Activated CD4-positive, CD25-positive, alpha-beta regulatory T cell (primary cell): ENCODE measurements at places on chromosomes 5 and 9.

DNA sequence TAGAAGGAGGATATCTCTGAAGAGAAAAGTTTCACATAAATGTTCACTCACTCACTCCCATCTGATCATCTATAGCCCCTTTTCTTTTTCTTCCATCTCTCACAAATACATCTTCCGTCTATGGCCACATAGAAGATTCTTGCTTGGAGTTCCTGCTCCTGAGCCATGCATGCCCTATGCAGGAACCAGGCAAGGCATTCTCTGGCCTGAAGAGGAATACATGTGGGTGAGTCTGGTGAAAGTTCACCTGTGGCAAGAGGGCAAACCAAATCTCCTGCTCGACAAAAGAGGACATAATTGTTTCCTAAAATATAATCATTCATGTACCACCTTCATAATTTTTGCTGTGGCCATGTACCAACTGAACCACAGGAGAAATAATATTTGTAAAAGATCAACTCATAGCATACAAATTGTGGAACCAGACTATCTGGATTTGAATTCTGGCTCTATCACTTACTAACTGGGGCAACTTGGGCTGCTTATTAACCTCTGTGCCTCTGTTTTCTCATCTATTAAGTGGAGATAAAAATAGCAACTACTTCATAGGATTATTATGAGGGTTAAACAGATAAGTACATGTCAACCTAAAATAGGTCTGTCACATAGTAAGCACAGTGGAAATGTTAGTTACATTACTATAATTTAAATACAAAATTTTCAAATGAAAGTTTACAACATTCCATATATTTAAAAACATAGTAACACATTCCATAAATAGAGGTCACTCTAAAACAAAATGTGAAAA, 121.2 kb upstream of the NFIB start:
- DNase-seq, result no peak

DNA sequence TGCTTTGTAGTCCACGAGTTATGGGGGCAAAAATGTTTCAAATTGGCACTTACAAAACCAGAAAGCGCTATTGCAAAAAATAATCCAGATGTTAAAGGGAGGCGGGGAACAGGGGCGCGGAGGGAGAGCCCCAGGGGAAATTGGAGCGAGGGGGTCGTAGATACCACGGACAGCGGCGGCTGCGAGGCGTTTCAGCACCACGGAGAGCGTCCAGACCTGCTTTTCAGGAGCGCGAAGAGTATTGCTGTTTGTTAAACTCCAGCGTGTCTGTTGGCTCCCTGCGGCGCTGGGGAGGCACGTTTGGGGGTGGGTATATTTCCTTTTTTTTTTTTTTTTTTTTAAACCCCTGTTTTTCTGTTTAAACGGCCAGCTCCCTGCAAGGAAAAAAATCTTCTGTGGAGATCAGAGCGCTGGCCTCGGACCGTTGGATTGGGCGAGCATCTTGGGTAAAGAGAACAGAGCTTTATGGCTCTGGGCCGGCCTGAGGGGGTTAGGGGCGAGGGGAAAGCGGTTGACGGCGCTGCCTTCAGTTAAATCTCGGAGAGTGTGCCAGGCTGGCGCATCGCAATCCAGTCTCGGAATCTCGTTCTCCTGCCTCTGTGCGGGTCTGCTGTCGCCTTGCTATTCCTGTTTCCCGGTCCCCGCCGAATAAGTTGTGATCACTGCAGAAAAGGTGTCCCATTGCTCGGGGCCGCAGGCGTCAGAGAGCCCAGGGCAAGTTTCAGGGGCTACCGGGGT, at the start of gene GLRA1:
Gene GLRA1 (minus strand): TSS at position 288 of the 738 bp plus-strand sequence. CDS start 302 bp downstream, outside the sequence.
- peak; percentile 4 for DNase-seq

GRCh38 chr5:138274189-138274853, at the start of gene GFRA3:
GFRA3 (minus strand) TSS chr5:138274621; CDS start chr5:138274424, 197 bp downstream.
- no peak for DNase-seq

DNA sequence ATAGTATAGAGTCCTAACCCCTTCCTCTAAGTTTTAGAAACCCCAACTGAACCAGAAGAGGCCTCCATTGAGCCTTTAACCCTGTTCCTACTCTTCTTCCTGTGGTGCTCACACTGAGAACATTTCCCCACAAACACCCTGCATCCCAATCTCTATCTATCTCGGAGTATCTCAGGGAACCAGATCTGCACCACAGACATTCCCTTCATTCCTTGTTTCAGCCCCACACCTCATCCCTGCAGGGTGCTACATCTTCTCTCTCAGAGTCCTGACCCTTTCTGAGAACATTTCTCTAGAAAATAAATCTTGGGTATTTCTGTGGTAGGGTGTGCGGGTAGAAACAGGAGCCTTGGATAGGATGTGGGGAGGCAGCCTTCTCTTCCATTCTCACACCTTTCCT, 507.8 kb downstream of the PDE4D start:
- DNase-seq, result no peak

- DNase-seq, result peak; percentile 25
Measured at GRCh38 chr5:78985725-78986223, 664 bp upstream of the ARSB start.

DNA sequence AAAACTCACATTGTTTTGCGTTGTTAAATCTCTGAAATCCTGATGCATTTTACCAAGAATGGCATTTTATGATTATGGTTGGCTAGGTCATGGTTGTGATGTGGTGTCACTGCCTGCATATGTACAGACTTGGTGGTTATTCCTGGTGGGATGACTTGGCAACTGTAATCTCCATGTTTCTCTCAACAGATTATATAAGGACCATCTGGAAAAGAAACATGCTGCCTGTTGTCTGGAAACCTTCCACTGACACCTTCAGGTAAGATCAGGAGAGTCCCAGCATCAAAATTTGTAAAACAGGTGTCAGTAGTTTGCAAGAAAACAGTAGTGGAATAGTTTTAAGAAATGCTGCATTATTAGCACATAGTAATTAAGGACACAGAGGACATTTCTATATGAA, 3.0 kb upstream of the ACER2 start:
- DNase-seq, result no peak

DNA sequence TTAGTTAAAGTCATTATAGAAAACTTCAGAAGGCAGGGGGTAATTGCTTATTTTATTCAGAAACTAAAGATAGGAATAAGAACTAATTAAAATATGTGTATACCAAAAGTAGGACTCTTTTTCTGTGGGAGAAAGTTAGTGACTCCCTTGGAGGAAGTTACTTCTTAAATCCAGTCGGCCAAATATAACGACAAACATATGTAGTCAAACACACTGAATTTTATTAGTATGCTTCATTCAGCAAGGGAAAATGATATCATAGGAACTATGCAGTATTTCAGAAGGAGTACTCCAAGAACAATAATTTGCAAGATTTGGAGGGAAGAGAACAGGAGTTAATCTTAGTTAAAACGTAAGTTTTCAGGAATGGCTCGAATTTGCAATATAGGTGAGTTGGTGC, 432.6 kb downstream of the CYLC2 start:
- no peak for DNase-seq

GRCh38 chr9:431701-432100, 217.0 kb downstream of the DOCK8 start:
- no peak for DNase-seq

- DNase-seq, result no peak
Measured at GRCh38 chr5:160525471-160526261, 104.0 kb downstream of the PTTG1 start.

DNA sequence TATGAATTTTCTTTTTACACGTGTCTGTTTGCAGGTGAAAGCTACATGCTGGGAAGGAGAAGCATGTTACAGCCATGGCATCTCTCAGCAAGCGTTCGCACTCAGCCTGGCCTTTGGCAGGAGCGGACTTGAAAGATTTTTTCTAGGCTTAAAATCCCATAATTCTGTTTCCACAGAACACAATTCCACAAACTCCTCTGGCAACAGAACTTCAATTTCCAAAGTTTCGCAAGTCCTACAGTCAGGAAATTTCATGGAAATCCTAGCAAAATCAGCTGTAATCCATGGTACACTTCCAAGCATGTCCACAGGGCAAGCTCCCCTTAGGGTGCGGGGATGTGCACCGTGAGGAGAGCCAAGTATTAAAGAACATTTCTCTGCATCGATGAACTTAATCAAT, 35.9 kb downstream of the SUB1 start:
- no peak for DNase-seq

DNA sequence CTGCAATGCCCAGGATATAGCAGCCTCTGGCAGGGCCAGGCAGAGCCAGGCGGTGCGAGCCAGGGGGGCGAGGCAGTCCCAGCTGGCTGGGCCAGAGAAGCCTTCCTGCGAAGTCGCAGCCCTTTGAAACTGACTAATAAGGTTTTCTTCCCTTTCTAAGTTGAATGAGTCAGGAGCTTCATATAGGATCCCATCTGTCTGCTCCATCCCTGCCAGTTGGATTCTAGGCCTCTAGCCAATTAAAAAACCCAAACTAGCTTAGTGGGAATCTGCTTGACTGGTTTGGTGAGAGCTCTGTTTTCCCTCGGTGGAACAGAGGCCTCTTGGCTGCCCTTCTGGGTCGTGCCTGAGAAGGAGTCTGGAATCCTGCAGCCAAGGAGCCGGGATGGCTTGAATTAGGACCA, 70.1 kb upstream of the RAPGEF1 start:
- DNase-seq, result no peak

- no peak for DNase-seq
Measured at GRCh38 chr5:89546657-89547056, 663.7 kb upstream of the MEF2C start.

GRCh38 chr9:125961072-125961471, 213.9 kb downstream of the PBX3 start:
- no peak for DNase-seq

- DNase-seq, result no peak
Measured at GRCh38 chr5:72125941-72126620, 18.8 kb downstream of the MAP1B start.

- no peak for DNase-seq
Measured at GRCh38 chr9:86471171-86471815, 117.1 kb upstream of the TUT7 start.

GRCh38 chr5:109714592-109714991, 24.9 kb downstream of the MAN2A1 start:
- DNase-seq, result no peak

DNA sequence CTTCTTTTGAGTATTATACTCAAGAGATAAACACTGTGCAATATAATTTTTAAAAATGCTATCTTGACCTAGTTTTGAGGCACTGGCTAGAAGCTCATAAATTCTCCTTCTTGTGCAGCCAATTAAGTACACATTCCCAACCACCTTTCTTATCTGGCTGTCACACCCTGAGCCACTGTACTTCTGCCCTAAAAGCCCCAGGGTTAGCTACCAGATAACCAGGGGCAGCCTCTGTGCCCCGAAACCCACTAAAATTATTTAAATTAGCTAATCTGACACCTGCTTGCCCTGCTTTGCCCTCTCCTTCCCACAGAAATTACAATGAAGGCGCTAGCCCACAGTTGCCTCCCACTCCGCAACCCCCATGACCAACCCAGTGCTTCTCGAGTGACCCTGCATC, 597.3 kb upstream of the TYRP1 start:
- DNase-seq, result no peak

- DNase-seq, result no peak
Measured at GRCh38 chr5:1669276-1670155, 130.1 kb downstream of the MRPL36 start.

DNA sequence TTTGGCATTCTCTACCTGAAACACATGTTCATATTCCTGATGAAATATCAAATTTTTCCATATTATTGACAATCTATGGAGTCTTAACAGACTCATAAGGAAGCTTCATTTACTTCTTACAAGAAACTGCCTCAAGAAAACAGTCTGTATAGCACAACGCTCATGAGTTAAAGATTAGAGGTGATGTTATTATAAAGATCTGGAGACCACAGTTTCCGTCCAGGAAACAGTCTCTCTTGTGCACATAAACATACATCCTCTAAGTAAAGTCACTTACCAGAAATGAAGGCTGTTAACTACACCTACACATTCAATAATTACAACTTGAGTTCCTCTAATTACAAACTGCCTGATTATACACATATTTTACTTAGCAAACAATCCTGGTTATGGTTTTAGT, 86.9 kb downstream of the RAPGEF6 start:
- DNase-seq, result no peak

DNA sequence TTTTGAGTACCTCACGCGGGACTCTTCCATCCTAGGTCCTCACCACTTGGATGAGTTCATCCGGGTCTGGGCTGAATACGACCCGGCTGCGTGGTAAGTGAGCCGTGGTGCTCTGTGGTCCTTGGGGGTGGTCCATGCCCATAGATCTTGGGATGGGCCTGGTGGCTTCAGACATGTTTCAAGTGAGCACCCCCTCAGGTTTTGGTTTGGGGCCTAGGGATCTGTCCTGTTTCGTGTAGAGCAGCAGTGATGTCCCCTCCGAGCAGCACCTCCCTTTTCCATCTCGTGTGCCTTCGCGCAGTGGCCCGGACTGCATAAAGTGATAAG, 218.9 kb downstream of the CACNA1B start:
- DNase-seq, result no peak

DNA sequence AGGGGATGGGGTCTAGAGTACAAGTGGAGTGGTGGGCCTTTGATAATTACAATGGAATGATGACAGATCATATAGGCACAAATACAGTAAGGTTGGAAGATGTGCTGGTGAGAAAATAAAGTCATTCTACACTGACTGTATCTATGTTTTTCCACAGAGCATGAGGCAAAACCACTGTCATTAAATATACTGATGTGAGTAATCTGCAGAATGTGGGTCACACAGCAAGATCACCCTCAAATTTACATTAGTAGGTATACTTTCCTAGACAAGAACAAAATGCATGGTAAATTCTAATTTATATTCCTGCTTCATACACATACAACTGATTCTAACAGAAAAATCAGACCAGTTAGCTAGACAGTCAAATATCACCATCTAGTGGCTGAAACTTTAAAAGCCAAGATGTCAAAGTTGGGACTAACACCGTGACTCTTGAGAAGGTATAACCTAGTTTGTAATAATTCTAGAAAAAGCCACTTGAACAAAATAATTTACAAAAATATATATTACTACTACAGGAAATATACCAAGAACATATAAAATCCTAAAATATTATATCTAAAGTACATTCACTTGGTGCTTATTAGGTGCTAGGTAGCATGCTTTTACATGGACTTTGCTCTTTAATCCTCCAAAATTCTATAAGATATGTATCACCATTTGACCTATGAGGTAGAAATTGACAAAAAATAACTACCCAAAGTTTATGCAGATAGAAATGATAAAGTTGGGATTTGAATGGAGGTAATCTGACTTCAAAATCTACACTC, 19.5 kb downstream of the TTC33 start:
- no peak for DNase-seq

GRCh38 chr5:72509401-72509800, 2.2 kb upstream of the ZNF366 start:
- DNase-seq, result no peak

GRCh38 chr5:106875591-106876297, 795.0 kb downstream of the EFNA5 start:
- DNase-seq, result no peak

DNA sequence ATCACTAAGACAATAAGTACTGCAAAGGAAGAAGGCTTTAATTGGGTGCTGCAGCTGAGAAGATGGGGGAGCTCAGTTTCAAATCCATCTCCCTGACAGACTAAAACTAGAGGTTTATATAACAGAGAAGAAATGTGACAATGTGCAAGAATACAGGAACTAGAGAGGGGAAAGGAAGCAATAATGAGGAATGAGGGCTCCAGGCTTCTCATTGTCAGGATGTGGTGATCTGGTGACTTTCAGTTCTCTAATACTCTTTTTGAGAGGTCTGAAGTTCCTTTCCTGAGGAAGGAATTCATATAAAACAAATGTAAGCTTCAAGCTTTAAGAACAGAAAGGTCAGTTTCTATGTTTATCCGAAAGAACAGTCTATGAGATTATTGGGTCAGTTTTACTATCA, 42.5 kb upstream of the SPATA31E1 start:
- no peak for DNase-seq
